Stimulated activated CD4-positive, alpha-beta T cell treated with anti-CD3 and anti-CD28 coated beads, Interleukin-1b, Interleukin-23, amount 100 ng/mL, for 24 hours (primary cell): ENCODE measurements at places on chromosomes 7 and 10.

DNA sequence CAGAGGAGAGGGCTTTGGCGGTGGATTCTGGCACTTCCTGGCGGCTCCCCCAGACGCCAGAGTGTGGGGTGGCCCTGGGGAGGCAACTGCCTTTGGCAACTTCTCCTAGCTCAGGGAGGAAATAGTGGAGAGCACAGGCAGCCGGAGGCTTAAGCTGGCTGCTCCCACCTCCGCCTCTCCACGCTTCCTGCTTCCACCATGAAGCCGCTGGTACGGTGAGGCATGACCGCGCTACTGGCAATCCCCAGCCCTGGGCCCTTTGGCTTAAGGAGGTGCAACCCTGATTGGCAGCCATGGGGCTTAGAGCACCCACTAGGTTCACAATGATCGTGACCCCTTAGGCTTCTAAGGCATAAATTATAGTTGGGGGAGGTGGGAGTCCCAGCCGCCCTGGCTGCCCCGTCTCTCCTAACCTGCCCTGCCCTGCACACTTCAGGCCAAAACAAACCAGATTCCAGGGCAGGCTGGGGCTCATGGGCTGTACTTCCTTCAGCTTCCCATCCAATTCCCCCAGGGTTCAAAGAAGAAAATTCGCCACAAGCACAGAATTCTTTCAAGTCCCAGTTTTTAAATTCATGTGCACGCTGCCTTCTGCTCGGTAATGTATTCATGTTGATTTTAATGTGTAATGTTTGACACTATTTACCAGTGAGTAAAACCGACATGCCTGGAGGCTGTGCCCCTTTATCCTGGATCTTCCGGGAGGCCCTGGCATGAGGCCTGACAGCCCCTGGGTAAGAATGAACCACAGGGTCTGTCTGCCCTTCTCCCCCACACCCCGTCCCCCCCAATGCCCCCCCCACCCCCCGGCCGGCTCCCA lies 90.7 kb upstream of the LRRC4 start:
- DNase-seq, result no peak

DNA sequence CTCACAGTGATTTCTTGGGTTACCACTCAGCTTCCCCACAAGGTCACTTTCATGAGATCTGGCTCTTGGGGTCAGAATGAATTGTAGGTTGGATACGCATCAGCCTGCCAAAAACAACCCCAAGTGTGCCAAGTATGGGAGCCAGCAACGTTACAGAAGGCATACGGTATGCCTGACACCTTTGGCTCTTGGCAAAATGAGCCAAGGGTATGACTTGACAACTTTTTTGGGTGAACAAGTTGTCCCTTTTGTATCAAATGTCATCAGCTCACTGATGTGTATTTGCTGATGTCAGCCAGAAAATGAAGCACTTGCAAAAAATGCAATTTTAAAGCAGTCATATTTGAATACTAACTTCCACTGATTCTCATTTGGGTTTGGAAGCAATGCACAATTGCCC lies 168.4 kb downstream of the CACNB2 start:
- no peak for DNase-seq

DNA sequence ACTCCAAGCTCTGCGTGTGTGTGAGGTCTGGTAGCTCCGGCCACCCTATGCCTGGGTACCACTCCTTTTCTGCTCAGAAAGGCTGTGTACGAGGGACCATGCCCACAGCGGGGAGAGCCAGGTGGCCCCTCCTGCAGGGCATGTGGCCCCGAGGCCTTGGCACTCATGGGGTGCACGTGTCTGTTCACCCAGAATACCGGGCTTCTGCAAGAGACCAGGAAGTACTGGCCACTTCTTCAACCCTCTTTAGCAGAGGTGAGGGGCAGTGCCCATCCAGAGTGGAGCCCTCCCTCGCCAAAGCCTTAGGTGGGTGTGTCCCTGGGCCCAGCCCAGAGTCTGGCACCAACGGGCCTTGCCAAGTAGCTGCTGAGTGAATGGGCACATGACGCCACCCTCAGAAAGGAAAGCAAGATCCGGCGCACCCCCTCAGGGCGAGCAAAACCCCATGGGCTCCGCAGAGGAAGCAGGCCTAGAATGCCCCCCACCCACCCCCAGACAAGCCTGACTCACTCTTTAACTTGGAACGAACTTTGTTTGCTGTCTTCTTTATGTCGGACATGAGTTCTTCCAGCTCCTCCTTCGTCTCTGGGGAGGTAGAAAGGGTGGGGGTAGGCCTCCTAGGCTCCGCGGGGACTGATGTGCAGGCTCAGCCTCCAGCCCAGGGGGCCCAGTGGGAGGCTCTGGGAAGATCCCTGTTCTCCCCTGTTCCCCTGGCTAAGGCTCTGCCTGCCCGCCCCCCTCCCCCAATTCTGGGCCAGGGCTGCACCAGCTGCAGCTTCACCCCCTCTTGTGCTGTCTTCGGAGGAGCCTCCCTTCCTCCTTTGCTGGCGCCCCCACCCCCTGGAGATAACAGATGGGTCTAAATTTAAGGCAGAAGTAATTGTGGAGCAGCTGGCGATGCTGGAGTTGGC lies 14.6 kb downstream of the STX1A start:
- DNase-seq, result no peak

DNA sequence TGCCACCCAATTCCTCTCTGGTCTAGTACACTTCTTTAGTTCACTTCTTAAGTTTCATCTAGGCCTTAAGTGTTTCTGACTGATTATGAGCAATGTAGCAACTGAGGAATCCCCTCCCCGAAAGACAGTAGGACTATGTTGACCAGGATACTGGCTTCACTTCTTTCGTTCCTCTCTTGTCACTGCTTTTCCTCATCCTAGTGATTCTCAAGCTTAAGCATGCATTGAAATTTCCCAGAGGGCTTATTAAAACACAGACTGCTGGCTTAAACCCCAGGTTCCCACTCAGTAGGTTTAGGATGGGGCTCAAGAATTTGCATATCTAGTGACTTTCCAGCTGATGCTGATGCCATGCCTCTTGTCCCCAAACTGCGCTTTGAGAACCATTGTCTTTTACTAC lies 164.6 kb upstream of the WNT16 start:
- DNase-seq, result no peak

- DNase-seq, result no peak
Measured at GRCh38 chr10:14550471-14550981, 219.8 kb upstream of the FRMD4A start.

DNA sequence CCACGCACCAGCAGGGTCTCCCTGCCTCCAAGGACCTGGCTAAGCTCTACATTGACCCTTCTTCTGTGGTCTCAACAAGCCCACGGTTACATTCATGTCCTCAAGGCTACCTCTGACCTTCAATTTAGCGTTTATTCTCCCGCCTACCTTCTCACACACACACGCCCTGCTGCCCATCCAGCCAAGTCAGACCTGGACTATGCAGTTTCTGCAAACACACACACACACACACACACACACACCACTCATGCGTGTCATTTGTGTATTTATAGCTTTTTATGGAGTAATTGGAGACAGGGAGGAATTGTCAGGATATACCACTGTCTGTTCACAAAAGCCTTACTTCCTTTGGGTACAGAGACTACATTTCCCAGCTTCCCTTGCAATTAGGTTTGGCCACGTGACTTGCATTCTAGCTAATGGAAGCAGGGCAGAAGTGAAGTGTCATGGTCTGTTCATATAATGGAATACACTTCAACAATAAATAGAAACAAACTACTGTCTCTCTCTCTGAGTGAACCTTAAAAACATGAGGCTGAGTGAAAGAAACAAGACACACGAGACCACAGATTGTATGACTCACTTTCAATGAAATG lies 53.8 kb upstream of the CPXM2 start:
- DNase-seq, result no peak

DNA sequence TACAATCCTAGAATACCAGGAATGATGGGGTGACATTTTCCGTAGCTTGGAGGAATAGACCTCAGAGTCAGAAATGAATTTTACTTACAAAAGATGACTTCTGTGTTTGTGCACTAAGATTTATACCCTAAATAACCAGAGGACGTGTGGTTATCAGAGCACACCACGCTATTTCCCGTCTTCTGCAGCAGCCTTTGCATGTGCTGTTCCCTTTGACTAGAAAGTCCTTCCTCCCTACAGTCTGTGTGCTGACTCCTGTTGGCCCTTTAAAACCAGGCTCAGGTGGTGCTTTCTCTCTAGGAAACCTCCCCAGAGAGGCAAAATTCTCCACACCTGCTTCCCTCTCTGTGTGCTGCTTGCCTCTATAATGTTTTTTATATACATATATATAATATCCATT lies 73.3 kb upstream of the SMNDC1 start:
- no peak for DNase-seq

DNA sequence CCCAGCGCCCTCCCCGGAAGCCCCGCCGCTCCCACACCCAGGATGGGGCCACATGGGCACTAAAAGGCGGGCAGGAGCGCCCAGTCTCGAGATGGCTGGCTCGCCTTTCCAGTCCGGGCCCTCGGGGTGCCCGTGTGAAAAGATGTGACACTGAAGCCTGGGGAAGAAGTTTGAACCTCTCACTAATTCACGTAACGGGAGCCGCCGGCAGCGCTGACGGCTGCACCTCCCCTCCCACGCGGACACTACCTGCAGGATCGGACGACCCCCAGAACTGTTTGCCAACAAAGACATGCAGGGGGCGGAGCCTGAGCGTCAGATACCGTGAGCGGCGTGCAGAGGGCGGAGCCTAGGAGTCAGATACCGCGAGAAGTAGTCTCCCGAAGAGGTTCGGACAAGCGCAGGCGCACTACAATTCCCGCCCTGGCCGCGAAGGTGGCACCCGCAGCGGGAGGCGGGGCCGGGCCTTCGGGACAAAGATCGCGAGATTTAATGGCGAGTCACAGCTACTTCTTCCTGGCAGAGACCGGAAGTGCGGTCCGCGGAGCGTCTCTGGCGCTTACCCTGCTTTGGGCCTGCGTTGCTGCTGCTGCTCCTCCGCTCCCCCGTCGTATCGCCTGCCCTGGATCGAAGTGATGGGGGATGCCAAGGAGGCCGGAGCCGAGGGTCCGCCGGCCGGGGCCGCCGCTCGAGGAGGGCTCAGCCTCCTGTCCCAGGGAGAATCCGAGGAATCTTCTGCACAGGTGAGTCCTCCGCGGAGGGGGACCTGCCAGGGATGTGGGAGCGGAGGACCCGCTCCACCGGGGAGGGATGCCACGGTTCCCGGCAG lies at the start of gene EDRF1:
TSS of gene EDRF1 (plus strand) at position 537 of the 829 bp plus-strand sequence. CDS start at position 636, 99 bp downstream.
- peak; percentile 98 for DNase-seq

DNA sequence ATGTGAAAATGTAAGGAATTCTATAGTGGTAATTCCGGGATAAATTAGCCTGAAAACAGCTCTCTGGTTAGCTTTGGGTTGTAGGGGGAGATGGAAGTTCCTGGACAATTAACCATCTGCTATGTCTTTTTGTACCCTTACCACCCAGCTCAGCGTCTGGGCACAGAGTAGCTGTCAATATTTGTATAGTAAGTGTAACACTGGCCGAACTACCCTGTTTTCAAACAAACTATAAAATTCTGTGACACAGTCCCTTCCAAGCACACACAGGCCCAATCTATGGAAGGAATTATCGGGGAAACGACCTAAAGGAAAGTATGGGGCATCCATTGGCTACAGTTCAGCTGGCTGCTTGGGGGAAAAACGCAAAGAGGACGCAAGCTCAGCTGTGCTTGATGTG lies 869 bp upstream of the LHFPL3 start:
- no peak for DNase-seq

DNA sequence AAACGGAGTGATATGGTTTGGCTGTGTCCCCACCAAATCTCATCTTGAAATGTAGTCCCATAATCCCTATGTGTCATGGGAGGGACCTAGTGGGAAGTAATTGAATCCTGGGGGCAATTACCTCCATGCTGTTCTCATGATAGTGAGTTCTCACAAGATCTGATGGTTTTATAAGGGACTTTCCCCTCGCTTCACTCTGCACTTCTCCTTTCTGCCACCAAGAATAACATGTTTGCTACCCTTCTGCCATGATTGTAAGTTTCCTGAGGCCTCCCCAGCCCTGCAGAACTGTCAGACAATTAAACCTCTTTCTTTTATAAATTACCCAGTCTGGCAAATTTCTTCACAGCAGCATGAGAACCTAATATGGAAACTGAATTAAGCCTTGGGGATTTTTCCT lies 19.1 kb downstream of the FAM3C start:
- no peak for DNase-seq

DNA sequence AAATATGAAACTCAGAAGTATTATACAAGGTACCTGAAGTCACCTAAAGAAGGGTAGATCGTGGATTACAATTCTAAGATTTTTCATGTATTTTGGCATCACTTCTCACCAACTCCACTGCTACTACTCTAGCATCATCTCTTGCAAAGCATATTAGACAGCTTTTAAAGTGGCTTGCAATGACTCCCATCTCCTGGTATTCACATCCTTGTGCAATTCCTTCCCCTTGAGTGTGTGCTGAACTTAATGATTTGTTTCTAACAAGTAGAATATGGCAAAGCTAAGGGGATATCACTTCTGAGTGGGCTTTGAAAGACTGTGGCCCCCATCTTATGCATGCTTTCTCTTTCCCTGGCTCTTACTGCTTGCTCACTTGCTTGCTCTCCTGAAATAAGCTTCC lies 280.2 kb downstream of the SNX13 start:
- no peak for DNase-seq

GRCh38 chr7:45084336-45084735 lies 4.4 kb downstream of the NACAD start:
- no peak for DNase-seq

DNA sequence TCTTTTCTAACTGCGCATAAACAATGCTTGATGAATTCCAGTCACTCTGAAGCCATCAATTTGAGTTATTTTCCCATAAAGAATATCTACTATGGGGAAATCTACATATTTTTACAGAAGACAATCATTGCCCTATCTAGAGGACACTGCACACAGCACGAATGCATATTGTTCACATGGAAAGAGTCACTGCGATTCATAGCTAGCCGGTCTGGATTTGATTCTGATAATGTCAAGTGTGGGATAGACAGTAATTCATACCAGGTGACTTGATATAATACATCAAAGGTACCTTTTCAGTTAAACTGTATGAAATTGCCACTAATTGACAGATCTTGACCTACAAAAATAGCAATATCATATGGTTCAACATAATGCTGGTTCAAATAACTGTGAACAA lies 255.7 kb downstream of the THSD7A start:
- no peak for DNase-seq

DNA sequence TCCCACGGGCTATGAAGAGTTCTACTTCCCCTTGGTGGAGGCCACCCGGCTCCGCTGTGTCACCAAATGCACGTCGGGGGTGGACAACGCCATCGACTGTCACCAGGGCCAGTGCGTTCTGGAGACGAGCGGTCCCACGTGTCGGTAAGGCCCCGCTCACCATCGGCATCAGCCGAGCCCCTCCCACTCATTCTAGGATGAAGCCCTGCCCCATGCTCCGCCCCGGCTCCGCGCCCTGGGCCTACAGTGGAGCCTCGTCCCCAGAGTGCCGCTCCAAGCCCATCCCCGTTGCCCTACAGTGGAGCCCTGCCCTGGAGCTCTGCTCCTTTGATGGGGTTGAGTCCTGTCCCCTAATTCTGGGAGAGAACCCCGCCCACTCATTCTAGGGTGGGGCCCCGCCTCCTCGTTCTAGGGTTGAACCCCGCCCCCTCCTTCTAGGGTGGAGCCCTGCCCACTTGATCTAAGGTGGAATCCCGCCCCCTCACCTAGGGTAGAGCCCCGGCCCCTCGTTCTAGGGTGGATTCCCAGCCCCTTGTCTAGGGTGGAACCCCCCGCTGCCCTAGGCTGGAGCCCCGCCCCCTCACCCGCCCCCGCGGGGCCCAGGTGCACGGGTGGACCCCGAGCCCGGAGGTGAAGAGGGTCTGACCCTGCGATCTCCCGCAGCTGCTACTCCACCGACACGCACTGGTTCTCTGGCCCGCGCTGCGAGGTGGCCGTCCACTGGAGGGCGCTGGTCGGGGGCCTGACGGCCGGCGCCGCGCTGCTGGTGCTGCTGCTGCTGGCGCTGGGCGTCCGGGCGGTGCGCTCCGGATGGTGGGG lies 3.4 kb upstream of the MUC12 start:
- peak; percentile 62 for DNase-seq
